Sciatic nerve (tissue), 2 donors: ENCODE measurements at places on chromosomes 5 and 9. TPM values are rescaled to one million over a fixed set of nuclear protein-coding genes. Genes with fewer than 3 reads are reported as not detected.

DNA sequence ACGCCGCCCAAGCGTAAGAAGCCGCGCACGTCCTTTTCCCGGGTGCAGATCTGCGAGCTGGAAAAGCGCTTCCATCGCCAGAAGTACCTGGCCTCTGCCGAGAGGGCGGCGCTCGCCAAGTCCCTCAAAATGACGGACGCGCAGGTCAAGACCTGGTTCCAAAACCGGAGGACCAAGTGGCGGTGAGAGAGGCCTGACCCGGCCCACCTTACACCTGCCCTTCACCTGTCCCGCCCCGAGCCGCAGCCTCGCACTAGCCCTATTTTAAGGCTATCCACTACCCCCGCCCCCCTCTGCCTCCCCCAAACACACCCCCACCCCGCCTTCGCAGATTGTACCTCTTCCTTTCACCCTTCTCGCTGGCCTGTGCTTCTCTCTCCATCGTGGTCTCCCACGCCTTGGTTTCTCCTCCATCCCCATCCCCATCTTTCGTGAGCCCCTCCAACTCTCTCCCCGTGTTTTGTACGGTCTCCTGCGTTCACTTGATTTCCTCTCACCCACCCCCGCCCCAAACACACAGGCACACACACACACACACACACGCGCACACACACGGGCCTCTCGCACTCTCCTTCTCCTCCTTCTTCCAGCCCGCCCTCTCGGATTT lies 1.3 kb downstream of the TLX3 start:
- no peak for DNase-seq

DNA sequence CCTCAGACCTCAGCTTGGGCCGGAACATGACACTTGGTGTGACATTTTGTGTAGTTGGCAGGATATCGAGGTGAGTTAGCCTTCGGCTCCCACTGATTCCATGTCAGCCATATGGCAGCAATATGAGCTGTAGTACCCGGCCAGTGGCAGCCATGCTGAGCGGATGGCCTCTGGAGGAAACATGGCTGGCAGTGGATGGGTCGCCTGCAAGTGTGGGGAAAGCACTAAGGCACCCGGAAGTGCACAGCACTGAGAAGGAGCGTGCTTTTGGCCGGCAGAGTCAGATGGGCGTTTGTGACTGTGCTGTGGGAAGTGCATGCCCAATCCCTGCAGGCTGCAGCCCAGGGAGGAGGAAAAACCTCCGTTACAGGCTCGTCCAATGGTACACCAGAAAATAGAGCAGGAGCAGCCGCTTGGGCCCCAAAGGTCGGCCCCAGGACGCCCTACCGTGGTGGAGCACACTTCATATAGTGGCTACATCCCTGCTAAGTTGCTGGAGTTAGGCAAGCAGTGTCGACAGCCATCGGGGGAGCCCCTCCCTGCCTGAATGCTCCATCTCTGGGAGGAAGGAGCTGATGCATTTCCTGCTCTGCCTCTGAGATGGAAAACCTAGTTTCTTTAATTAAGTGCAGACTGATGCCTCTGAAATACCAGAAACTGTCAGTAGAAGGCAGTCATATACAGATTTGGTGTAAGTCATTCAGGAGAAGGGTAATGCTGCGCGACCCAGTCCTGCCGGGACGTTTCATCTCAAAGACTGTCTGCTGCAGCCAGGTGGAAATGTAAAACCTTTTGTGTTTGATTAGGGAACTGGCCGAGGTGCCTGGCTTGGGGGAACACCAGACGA lies 2185.8 kb upstream of the ACO1 start:
- no peak for DNase-seq

DNA sequence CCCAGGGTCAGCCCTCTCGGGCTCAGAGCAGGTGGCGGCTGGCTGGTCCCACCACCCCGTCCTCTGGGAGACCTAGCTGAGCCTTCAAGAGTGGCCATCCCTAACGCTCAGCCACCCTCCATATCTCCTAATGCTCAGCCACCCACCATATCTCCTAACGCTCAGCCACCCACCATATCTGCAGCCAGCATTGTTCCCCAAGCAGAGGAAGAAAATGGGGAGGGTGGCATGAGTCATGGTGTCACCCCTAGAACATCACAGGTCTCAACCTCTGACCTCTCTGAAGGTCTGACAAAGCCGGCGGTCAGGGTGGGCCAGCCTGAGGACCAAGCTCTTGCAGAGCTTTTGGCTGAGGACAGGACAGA lies 14.7 kb downstream of the LHX3 start:
- DNase-seq: no peak

GRCh38 chr5:27403243-27403882 lies 365.0 kb upstream of the CDH9 start:
- DNase-seq: no peak

DNA sequence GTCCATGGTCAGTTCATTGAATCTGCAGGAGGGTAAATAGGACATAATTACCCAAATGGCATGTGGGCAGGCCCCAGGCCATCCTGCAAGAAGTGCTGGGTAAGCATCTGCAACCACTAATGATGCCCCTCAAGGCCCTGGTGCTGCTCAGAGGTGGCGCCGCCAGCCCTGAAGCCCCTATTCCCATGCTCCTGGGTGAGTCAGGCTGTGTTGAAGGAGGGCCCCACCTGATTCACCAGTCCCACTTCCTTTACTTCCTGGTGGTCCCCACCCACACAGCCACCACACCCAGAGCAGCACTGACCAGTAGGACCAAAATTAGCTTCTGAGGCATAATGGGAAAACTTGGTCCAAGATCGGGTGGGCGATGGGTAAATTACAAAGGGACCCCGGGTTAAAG lies 120.4 kb upstream of the SPRY4 start:
- no peak for DNase-seq

DNA sequence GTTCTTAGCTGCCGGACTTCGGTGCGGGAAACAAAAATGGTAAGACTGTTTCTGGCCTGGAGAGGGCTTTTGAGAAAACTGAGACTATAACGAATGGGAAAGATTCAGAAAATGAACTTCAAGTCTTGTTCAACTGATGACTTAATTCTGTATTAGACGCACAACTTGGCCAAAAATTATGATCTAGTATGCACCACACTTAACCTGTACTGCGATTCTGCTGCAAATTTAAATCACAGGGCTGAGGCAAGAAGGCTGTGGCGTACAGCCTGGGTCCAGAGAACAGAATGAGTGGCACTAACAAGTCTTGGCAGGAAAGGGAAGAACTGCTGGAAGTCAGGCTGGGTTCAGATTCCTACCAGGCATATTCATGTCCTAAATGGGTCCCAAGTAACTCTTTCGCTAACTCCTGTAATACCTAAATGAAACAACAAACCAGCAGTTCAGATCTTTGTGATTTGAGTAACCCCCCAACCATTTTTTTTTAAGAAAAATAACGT lies 781 bp upstream of the COL23A1 start:
- no peak for DNase-seq

- no peak for DNase-seq
These were observed 65.2 kb downstream of the TMC1 start for GRCh38 chr9:72586388-72587130.

DNA sequence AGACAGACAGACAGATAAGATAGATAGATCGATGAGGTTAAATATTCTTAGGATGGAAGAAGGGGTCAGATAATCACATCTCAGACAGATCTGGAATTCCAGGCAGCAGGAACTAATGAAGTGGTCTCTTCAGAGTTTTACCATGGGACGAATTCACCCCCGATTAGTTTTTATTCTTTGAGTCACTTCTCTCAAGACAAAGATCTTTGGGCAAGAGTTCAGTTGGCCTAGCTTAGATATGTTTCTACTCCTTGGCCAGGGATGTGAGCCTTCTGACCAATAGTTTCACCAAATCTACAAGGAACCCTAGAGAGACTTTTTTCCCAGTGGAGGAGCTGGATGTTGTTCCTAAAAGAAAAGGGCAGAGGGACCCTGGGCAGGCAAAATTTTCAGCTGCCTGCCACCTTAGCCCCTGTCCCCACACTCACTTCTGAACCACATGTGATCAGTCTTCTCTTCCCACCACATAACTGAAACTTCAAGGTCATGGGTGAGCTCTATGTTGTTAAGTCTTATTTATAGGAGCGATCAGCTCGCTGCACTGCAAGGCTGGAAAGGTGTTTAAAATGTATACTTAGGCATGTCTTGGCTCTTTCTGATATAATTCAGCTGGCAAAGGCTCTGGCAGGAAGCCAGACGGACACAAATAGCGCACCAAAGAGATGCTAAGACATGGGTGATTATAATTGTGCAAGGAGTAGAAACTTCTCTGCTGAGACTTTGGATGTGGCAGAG lies 132.9 kb downstream of the PALM2AKAP2 start:
- DNase-seq: no peak

- DNase-seq: no peak
These were observed 782.8 kb upstream of the NUDT12 start for GRCh38 chr5:104345222-104346016.

Gene PRDM9
- total RNA-seq: not detected

Gene ELOVL7
- 32.1 TPM for total RNA-seq

Gene PCDHGA2
- 13.5 TPM for total RNA-seq

Gene STING1
- 94.5 TPM for total RNA-seq

Gene NR2F1-AS1
- total RNA-seq: 49.3 TPM
